ENCODE measurements at places on chromosomes 2 and 18.

- DNase-seq = no peak
Measured at GRCh38 chr2:43280994-43281393, 54.6 kb upstream of the ZFP36L2 start.

- peak; percentile 58 for DNase-seq
Measured at GRCh38 chr2:233761040-233761769, 1.1 kb downstream of the UGT1A1 start.

DNA sequence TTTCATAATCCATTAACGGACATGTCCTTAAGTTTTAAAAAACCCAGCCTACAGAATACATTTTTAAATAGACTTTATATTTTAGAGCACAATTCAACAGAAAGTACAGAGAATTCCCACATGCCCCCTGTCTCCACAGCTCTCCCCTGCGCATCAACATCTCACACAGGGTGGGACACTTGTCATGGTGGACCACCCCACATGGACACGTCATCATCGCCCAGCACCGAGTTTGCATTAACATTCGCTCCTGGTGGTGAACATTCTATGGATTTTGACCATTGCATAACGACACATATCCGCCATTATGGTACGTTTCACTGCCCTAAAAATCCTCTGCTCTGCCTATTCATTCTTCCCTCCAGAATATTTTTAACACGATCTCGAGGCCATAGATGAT is 1.1 kb upstream of the KCNF1 start:
- no peak for DNase-seq

- DNase-seq = no peak
Measured at GRCh38 chr2:9167718-9168657, 38.6 kb upstream of the ASAP2 start.

DNA sequence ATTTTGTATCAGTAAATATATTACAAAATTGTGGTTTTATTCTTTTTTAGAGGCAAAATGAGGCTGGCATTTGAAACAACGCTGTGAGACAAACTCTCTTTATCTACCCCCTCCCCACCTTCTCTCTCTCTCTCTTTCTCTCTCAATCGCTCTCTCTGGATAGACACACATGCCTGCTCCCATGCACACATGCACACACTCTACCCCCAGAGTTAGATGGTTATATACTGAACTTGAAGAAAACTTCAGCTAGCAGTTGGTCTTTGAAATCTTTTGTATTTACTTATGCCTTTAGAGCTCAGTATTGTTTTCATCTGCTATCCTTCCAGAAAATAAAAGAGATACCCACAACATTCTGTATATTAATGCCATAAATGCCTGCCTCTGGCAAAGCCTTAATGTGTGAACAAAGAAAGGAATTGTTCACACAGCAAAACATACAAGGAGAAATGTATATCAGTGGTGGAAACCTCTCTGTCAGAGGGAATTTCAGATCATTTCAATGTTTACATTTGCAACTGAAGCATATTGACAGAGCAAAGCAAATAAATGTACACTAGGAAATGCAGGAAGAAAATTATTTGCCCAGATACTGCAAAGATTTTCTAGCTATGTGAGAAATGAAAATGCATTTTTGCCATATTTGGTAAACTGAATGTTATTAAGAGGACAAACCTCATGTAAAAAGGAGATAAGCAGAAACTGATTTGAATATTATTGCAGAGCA is 217.0 kb upstream of the UBE2E3 start:
- DNase-seq = no peak

DNA sequence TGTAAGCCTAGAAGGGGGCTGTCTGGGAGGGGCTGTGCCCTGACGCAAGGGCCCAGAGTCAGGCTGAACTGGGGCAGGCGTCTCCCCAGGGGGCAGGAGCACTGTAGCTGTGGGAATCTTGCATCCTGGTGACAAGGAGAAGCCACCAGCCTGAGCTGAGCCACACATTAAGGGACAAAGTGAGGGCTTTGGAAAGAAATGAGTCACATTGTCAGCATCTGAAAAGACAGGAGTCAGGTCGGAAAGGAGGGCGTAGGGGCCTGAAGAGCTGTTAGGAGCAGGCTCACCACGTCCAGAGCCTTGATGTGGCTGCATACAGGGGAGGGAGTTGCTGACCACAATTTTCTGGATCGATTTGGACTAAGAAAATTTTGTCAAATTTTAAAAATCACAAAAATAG is 298.6 kb downstream of the CYP26B1 start:
- no peak for DNase-seq

DNA sequence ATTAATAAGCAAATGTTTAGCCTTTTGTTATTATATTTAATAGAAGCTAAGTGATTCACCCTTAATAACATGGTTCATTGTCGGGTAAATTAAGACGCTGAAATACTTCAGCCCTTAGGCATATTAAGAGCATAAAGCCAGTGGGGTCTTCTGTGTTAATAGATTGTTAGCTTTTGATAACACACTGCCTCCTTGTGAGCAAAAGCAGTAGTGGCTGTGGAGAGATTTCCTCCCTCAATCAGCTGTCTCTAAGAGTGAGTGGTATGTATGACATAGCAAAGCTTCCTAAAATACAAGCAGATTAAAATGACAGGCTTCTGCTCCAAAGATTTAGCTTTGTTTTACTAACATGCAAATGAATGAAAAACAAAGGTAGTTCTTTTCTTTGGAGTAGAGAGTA is 143.7 kb upstream of the SYT4 start:
- no peak for DNase-seq

- DNase-seq = peak; percentile 89
Measured at GRCh38 chr2:65320042-65320725, 92.6 kb downstream of the ACTR2 start.

- DNase-seq = no peak
Measured at GRCh38 chr2:239720361-239721360, 304.5 kb downstream of the NDUFA10 start.

DNA sequence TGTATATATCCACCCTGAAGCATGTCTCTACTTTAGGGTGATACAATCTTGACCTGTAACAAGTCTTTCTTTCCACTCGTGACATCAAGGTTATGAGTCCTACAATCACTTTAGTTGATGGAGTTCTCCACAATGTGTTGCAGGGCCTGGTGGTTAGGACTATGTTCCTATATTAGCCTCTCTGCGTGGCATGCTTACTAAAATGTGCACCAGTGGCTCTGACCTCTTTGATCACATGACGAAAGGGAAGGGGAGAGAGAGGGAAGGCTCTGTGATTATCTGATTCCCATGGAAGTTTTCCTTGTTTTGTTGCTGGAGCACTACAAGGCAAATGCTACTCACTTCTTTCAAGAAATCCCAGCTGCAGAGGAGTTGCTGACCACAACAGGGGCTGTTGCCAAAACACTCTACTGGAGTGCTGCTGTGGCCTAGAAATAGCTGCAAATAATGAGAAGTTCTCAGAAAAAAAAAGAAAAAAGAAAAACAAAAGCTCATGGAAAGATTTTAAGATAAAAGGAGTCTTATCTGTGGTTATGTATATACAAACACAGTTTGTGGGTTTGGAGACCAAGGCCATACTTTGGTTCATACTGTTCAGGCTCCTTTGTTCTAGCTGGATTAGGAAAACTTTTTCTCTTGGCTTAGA is 272.8 kb upstream of the MMADHC start:
- DNase-seq = peak; percentile 94

GRCh38 chr2:151904807-151905206 is 76.6 kb upstream of the ARL5A start:
- DNase-seq = no peak

- peak; percentile 53 for DNase-seq
Measured at GRCh38 chr2:121790276-121790956, 35.0 kb downstream of the TSN start.

GRCh38 chr2:105396254-105397024 is 2.4 kb downstream of the FHL2 start:
- peak; percentile 90 for DNase-seq

DNA sequence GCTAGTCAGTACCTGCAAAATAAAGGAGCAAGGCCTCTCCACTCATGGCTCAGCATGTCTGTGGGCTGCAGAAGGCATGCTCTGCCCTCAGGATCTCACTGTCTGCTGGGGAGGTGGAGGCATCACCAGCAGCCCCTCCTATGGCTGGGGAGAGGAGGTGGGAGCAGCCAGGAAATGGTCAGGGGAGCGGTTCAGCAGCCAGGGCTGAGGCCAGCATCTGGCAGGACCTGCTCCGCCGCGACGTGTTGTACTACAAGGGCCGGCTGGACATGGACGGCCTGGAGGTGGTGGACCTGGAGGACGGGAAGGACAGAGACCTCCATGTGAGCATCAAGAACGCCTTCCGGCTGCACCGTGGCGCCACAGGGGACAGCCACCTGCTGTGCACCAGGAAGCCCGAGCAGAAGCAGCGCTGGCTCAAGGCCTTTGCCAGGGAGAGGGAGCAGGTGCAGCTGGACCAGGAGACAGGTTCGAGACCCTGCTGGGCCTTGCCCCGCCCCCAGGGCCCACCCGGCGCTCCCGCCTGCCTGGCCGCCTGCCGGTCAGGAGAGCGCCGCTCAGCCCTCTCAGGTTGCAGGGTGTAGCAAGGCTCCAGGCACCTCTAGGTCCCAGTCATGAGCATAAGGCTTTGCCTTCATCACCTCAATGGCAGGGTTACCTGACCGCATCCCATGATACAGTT is 49.0 kb downstream of the FAM168B start:
- DNase-seq = no peak

- no peak for DNase-seq
Measured at GRCh38 chr2:138779406-138779780, 797 bp downstream of the NXPH2 start.

DNA sequence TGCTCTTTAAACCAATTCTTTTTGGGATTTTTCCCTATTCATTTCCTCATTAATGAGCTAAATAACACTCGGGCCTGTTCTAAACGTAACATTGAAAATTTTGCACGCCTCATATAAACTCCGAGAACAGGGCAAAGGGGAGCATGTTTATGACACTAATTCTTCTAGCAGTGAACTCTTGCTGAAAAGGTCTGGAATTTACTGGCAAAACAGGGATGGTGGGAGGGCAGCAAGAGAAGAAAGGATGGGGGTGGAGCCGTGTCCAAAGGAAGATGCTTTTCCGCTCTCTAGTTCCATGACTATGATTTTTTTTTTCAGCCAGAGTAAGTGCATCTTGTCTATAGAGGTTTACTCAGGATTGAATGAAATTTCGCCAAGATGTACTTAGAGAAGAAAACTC is 50.0 kb upstream of the IL1R1 start:
- peak; percentile 52 for DNase-seq

GRCh38 chr2:30262716-30263309 is 31.5 kb downstream of the LBH start:
- no peak for DNase-seq

GRCh38 chr2:202317080-202317857 is 51.7 kb downstream of the NOP58 start:
- peak; percentile 85 for DNase-seq

DNA sequence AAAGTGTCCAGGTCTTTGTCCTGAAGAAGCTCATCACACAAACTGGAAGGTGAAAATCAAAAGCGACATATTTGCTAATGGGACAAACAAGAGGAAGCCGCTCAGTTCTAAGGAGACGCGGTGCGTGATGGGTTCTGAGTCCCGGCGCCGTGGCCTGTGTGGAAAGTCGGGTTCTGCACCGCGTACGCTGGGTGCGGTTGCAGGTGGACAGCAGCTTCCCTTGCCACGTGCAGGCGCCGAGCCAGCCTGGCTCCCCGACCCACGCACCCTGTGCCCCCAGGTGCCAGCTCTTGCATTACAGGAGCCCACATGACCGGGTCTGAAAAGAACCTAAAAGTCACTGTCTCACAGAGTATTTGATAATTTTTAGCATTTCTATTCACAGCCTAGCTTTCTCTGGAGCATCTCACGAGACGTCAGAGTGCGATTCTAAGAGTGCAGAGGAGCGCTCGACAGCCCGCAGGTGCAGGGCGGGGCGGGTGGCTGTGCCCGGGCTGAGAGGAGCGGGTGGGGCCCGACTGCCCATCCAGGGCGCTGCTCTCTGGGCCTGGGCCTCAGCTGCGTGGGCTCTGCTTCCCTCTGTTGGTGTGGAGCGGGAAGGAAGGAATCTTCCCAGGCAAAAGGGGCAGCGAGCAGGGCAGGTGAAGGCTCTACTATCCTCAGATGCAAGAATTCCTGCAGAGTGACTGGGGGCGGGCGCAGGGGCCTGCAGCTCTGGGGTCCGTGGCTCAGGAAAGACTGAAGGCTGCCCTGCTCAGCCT is 39.4 kb downstream of the MYT1L start:
- no peak for DNase-seq

DNA sequence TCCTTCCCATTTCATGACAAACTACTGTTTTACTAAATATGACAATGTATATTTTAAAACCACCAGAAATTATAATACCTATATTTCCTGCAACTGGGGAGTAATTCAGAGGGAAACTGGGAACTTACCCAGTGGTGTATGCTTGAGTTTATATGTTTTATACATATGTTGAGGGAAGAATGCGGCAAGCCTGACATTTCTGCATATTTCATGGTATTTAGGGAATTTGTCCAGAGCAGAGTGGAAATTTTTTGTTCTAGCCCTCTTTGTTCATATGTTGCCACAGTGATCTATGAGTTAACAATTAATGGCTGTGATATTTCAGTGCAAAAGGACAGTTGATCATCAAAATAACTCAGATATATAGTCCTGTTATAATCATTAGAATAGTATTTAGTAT is 230.8 kb upstream of the VWC2L start:
- DNase-seq = no peak

DNA sequence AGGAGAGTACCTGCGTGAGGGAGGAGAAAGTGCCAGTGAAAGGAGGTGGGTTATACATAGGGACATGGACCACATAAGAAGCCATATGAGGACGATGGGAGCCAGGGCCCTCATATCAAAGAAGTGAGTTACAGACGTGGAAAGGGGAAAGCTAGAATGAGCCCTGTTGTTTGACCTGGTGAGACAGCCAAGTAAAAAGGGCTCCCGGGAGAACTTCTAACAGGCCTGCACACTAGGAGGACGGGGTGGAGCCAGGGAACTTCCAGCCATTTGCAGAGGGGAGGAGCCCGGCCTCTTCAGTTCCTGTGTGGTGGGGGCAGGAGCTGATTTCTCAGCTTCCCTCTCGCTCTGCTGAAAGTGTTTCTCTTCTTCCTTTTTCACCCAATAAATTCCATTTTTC is 84.1 kb upstream of the SLC66A3 start:
- peak; percentile 8 for DNase-seq

- DNase-seq = no peak
Measured at GRCh38 chr2:50535971-50536759, 495.8 kb downstream of the NRXN1 start.

- no peak for DNase-seq
Measured at GRCh38 chr2:163548970-163549369, 186.8 kb downstream of the FIGN start.

- peak; percentile 17 for DNase-seq
Measured at GRCh38 chr2:30691948-30692828, 115.1 kb downstream of the CAPN13 start.

DNA sequence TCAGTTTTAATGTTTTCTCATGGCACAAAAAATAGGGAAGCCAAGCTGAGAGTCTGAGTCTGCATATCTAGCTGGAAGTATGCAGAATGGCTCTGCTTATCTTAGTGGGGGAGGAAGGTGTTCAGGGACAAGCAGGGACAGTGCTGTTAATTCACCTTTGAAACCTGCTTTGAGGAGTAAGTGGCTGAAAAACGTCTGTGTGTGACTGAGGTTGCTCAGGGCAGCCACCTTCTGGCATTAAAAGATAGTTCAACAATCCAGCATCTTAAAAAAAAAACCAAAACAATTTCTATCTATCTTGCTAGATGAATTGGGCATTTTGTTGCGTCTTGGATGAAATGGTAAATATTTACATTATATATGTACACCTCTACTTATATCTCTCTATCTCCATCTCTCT is 2.0 kb upstream of the TRPM8 start:
- DNase-seq = no peak

GRCh38 chr2:128986026-128986715 is 667.5 kb upstream of the HS6ST1 start:
- DNase-seq = no peak
